ENCODE measurements at places on chromosomes 3 and 15. TPM values are rescaled to one million over a fixed set of nuclear protein-coding genes. Genes with fewer than 3 reads are reported as not detected.

- no peak for DNase-seq
Measured at GRCh38 chr3:70753572-70753971, 441.1 kb upstream of the MDFIC2 start.

DNA sequence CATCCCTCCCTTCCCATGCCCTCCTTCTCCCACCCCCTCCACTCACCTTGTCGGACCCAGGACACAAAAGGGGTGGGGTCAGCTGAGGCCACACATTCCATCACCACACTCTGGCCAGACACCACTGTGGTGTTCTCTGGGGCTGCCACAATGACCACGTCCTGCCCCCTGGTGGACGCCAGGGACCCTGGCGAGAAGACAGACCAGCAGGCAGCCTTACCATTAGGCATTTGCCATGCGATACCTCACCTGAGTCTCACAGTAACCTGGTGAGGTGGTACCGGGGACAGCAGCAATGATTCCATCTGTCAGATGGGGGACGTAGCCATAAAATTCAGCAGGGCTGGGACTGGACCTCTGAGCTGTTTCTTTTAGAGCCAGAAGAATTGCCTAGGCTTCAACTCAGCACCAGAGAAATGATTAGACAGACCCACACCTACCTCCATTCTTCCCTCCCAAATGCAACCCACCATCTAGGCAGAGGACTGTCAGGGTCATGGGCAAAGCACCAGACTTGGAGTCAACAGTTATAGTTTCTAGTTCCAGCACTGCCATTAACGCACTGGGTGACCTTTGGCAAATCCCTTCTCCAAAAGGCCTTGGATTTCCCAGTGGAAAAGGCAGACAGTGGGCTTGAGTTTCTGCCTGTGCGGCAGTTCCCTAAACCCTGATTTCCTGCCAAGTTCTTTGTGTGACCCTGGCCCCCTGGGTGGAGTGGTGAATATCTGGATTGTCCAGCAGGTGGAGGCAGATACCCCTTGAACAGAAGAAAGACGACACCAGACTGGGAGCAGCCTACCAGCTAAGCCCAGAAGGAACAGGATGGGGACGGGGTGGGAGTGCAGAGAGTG is 21.8 kb downstream of the IGDCC4 start:
- DNase-seq, result no peak

The PAK6 gene
- 23.4 TPM for total RNA-seq

The STRIT1 gene
- total RNA-seq, result not detected

- DNase-seq, result no peak
Measured at GRCh38 chr15:22257047-22258008, 177.0 kb downstream of the OR4M2 start.

GRCh38 chr3:46492890-46493547 is 4.8 kb upstream of the RTP3 start:
- no peak for DNase-seq

The FOXB1 gene
- total RNA-seq, result not detected

DNA sequence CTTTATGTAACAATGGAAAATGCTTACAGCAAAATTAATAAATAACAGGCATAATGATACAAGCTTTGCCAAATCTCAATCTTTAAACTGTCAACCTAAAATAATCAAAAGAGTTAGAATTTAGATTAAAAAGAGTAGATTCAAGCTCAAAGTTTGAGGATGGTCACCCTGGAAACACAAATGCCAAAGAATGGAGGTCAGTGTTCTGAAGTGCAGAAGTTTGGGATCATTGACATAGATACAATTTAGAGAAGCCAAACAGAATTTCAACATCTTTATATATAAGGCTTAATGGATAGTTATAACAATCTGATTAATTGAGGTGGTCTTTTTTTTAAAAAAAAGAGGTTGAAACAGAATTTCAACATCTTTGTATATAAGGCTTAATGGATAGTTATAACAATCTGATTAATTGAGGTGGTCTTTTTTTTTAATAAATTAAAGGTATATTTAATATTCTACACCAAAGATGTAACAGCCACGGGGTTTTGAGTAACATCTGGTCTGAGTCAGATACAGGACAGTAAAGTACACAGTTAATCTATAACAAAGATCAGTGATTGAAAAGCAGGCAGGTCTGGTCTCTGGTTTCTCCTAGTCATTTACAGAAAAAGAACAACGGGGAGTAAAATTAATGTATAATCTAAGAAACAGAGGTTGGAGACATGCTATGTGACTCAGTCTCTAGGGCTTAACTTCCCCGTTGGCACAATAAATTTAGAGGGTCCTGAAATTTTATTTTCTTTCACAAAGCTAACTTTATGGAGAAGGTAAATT is 490.7 kb downstream of the GBE1 start:
- no peak for DNase-seq

The GP9 gene
- 0.47 TPM for total RNA-seq

DNA sequence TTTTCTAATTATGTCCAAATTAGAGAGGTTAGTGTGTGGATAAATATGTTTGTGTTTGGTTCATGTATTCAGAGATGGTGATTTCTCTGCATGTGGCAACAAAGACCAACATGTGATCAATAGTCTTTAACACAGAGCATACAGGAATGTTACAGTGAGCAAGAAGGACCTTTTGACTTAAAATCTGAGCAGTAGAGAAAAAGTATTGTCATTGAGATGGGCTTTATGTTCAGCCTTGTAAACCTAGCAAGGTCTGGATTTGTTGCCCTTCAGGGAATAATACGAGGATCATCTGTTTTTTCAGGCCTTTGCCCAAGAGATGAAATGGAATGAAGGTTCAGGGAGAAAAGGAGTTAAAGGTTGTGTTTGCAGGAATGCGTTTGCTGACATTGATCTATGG is 161.8 kb upstream of the NECTIN3 start:
- DNase-seq, result no peak

GRCh38 chr3:110006913-110007312 is 669.6 kb upstream of the DPPA4 start:
- DNase-seq, result no peak

Data from upper lobe of left lung (tissue), 6 donors.